ENCODE measurements at places on chromosomes 5 and 9.

DNA sequence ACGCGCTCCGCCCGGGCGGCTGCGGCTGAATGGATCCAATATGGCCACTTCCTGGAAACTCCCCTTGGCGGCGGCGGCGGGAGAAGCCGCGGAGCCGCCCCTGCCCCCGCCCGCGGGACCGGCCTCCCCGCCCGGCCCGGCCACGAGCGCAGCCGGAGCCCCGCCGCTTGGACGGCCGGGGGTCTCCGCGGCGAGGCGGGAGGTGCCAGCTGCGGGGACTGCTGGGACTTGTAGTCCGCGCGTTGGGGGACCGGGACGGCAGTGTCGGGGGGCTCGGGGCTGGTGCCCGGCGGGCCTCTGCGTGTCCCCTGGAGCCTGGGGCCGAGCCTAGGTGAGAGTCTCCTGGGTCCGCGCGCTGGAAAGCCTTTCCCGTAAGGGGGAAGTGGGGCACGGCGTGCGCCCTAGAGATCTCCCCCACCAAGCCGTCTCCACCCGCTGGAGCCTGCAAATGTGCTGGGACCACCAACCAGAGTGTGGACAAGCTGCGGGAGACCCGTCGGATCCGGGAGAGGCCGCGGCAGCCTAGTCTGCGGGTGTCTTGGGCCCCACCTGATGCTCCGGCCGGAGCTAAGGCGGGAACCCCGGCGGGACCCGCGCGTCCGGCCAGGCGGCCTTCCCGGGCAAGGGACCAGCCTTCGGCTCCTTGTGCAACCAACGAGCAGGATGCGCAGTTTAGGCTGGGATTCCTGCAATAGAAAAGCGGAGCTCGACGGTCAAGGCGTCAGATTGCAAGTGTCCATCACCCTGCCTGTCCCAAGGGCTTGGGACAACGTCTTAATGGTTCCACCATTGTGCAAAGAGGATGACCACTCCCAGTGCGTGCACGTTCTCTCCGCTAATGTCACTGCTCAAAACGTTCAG, at the start of gene SEPTIN8:
Gene SEPTIN8 (minus strand): TSS at position 31 of the 861 bp plus-strand sequence. CDS start 102 bp downstream, outside the sequence.
- peak; percentile 55 for DNase-seq

- DNase-seq, result no peak
Measured at GRCh38 chr9:134619983-134620661, 21.5 kb upstream of the COL5A1 start.

DNA sequence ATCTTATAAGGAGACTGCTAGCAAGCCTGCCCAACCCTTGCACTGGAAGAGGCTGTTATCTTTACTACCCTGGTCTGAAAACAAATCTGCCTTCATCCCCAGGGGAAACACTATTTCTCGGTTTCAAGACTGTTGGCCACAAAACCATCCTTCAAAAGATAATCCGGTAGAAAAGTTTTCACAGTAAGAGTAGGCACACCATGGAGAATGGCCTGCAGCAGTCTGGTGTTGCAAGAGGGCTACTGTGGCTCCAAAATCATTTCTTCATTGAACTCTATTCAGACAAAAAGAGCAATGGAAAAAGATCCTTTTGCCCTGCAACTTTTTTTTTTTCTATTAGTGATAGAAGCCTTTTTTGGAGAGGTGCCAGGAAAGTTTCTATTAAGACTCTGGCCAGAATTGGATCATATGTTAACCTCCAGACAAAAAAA, 163.9 kb downstream of the ARHGEF28 start:
- DNase-seq, result no peak

DNA sequence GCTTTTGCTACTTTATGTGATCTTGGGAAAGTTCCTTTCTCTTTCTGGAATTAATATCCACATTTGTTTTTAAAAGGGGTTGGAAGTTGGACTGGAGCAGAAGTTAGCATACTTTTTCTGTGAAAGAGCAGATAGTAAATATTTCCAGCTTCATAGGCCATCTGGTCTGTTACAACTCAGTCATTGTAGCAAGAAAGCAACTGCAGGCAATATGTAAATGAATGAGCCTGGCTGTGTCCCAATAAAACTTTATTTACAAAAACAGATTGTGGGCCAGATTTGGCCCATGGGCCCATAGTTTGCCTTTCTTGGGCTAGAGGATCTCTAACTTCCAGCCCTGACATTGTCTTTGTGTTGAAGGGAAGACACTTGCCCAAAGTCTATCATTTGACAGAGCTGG, 104.4 kb downstream of the ACTL7B start:
- DNase-seq, result no peak

- DNase-seq, result no peak
Measured at GRCh38 chr9:17859228-17859627, 280.4 kb downstream of the SH3GL2 start.

GRCh38 chr5:68460147-68460798, 244.7 kb downstream of the PIK3R1 start:
- peak; percentile 75 for DNase-seq

- no peak for DNase-seq
Measured at GRCh38 chr5:127933348-127933747, 150.2 kb upstream of the SLC12A2 start.

DNA sequence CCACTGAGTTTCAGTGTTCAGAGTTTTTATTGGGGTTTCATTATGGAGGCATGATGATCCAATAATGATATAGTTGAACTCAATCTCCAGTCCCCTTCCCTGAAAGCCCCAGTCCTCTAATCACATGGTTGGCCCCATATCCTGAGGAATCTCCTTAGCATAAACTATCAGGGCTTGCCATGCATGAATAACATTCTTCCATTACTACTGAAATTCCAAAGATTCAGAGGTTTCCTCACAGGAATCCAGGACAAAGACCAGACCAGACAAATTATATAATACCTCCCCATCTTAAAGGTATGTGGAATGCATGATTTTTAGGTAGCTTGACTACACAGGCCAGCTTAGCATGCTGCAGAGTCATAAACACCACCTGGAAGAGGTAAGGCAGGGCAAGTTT, 15.5 kb upstream of the LRRTM2 start:
- DNase-seq, result no peak

Measured in NB4 (cell line).